ENCODE measurements at places on chromosomes 6 and 20.

DNA sequence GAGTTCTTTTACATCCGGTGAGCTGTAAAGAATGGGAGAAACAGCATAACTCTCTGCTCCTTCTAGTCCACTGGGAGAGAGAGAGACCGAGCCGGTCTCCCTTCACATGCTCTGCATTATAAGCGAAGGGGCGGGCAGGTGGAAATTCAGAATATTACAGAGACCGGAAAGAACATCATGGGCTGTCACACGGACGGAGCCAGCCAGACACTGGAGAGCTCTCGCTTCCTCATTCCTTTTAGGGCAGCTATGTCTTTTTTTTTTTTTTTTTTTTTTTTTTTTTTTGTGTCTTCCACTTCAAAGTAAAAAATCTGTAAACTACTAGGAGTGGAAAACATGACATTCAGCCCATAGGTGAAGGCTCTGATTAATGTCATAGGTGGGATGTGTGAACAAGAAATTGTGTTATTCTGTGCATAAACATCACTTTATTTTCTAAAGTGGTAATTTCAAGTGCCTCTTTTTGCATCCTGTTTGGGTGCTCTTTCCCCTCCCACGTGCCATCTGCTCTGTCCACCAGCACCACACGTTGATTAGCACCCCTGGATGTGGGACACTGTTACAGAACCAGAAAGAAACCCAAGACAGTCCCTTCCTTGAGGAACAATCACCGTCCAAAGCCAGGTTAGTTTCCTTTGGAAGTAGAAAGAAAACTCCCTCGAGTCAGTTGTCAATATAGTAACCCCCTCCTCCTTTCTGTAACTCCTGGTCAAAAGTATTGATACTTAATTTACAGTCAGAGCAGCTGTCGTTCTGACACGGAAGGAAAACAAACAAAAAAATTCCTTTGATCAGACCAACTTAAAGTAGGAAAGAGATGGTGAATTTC lies at the start of gene TAGAP:
Gene TAGAP (minus strand): TSS at position 93 of the 829 bp plus-strand sequence. CDS start 845 bp downstream, outside the sequence.
- DNase-seq, result peak; percentile 80

DNA sequence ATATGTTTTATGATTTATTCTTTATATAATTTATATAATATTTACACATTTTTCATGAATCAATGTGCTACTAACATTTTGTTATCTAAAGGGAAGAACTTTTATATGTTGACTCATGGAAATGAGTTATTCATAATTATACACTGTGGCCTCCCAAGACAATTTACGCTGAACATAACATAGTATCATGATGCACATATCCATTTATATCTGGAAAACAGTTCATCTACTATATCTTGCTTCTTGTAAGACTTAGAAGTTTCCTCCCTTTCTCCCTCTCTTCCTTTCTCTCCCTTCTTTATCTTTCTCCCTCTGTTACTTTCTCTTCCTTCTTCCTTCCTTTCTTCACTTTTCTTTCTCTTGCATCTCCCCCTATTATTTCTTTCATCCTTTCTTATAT lies 1.1 kb upstream of the EYS start:
- DNase-seq, result no peak

- DNase-seq, result no peak
These were observed 133.7 kb downstream of the EDN1 start for GRCh38 chr6:12423832-12424231.

GRCh38 chr6:3831761-3832530 lies 17.2 kb upstream of the FAM50B start:
- no peak for DNase-seq

GRCh38 chr6:22113026-22113766 lies 183.6 kb downstream of the PRL start:
- DNase-seq, result no peak

GRCh38 chr20:13665709-13666395 lies 27.1 kb upstream of the TASP1 start:
- no peak for DNase-seq

DNA sequence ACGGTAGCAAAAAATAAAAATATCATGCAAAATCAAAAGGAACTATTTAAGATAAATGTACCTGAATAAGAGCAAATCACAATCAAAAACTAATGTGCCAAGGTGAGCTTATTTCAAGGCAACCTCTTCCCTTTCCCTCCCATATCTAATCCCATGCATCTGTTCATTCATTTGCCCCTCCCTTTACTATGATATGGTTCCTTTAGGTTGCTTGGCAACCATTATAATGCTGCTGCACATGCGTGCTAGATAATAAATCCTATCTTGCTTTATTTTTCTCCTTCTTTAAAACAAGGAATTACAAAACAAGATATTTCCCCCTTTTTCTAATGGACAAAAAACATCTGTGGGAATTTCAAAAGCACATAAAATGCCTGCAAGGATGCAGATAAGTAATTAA lies 318.2 kb upstream of the POU3F2 start:
- DNase-seq, result no peak

GRCh38 chr6:12163744-12164507 lies 126.2 kb upstream of the EDN1 start:
- DNase-seq, result no peak

DNA sequence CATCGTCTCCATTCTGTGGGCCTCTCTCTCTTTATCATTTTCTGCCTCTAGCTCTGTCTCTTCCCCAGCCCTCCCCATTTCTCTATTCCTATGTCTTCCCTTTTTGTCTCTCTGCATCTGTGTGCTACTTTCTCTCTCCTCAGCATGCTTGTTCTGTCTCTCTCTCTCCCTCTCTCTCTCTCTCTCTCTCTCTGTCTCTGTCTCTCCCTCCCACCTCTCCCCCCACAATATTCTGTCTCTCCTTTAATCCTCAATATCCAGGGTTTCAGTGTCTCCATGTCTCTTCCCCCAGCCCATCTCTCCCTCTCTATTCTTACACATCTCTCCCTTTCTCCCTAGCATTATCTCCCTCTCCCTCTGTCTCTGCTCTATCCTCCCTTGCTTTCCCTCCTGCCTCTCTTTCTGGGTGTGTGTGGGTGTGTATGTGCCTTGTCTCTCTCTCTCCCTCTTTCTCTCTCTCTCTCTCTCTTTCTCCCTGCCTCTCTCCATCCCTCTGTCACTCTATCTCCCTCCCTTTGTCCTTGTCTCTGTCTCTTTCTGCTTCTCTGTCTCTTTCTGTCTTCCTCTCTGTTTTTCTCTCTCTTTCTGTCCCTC lies 76.9 kb upstream of the SIRPA start:
- no peak for DNase-seq
